Stimulated activated CD8-positive, alpha-beta memory T cell treated with anti-CD3 and anti-CD28 coated beads, Interleukin-2, amount 100 ng/mL, for 1 hour (primary cell): ENCODE measurements at places on chromosomes 1 and 21.

DNA sequence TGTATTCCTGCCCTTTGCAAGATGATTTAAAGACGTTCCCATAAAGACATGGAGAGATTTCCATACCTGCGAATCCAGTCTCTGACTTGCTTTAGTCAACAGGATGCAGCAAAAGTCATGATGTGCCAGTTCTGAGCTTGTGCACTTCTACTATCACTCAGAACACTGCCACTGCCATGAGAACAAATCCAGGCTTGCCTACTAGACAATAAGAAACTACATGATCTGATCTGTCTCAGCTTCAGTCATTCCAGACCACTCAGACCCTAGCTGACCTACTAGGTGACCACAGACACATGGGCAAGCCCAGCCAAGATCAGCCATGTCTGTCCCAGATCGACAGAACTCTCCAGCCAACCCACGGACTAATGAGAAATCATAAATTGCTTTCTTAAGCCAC is 219.2 kb downstream of the RRAGC start:
- no peak for DNase-seq

GRCh38 chr1:8817412-8818324 is at the start of gene RERE:
Gene RERE (minus strand): TSS chr1:8817640.
- peak; percentile 93 for DNase-seq

DNA sequence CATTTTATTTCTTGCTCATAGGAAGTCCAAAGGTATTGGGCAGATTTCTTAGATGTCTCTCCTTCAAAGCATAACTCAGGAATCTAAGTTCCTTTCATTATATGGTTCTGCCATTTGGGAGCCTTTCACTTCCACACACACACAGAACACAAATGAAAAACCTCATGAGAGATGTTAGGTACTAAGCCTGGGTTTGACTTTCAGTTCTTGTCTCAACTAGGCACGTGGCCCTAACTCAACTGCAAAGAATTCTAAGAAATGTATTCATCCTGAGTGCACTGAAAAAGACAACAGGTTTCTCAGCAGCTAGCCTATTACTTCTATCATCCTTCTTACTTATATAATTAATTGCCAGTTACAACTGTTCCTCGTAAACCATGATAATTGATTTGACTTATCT is 190.0 kb upstream of the SAMSN1 start:
- no peak for DNase-seq

GRCh38 chr1:14500041-14500440 is 98.4 kb upstream of the KAZN start:
- no peak for DNase-seq

GRCh38 chr1:204206121-204206520 is 7.7 kb downstream of the GOLT1A start:
- DNase-seq = no peak

DNA sequence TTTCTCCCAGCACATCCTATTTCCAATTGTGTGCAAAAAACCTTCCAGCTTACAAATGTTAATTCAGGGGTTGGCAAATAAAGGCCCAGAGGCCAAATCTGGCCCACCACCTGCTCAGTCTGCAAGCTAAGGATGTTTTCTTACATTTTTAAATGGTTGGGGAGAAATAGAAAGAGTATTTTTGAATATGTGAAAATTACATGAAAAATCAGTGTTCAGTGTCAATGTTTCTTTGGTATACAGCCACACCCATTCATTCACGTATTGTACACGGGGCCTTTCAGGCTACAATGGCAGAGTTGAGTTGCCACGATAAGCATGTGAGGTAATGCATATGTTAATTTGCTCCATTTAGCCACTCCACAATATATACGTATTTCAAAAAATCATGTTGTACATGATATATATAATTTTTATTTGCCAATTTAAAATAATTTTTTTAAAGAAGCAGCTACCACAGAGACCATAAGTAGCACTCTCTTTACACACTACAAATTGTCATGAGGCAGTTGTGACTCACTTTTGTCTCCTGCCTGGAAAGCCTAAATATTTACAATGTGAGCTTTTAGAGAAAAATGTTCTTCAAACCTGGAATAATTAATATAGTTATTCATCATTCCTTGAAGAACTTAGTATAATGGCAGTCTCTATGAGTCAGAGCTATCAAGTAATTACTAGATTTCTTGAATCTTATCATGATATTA is 189.6 kb downstream of the SMYD3 start:
- DNase-seq = no peak

DNA sequence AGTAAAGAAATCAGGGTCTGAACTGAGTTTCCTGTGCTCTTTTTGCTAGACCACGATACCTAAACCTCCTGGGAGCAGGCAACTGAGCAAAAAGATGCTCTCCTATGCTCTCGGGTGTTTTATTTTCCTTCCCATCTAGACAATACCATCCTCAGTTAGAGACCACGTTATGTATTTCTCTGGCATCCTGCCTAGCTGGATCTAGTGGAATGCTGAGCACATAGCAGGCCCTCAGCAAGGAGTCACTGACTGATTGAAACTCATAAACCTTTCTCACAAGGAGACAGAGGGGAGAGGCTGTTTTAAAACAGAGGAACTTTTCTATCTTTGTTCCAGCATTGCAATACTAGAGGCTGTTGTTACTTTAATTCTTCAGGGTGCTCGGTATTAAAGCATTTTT is 168.0 kb downstream of the CYYR1 start:
- DNase-seq = no peak

- DNase-seq = no peak
Observed at GRCh38 chr1:69551476-69552324, 16.0 kb upstream of the LRRC7 start.

GRCh38 chr1:48105165-48105564 is 108.0 kb upstream of the TRABD2B start:
- DNase-seq = no peak

DNA sequence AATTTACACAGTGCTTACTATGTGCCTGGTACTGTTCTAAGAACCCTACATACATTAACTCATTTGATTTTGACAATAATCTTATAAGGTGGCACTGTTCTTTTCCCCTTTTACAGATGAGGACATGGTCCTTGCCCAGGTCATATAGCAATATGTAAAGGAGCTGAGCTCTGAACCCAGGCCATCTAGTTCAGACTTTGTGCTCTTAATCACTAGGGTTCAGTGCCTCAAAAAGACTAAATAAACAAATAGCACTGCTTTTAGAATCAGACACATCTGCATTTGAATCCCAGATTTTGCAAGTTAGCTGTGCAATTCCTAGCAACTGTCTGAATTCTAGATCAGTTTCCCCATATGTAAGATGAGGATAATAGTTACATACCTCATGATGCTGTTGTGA is 8.7 kb upstream of the BCAR3 start:
- DNase-seq = no peak

DNA sequence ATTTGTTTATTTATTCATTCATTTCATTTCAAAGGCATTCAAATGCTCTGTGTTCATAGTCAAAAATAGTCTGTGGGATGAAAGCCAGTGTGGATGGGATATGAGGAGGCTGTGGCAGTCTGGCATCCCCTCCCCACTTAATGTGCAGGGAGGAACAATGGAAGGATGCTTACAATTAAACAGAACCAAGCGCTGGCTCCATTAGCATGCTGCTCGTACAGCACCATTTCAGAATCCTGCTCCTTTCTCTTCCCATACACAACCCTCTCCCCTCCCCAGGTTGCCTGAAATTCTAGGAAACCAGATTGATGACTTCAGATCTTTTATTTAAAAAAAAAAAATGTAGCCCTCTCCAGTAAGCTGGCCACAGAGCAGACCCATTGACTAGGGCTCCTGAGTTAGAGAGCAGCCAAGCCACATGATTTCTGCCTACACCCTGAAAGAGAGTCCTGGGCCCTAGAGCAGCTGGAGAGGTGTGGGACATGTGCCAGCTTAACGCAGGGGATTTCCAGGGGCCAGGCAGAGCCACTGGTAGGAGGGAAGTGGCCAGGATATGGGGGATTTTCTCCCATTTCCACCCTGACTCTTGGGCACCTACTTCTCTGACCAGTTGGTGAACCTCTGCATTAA is 205.2 kb downstream of the ASTN1 start:
- no peak for DNase-seq

- no peak for DNase-seq
Observed at GRCh38 chr1:71303617-71304041, 222.8 kb upstream of the ZRANB2 start.

DNA sequence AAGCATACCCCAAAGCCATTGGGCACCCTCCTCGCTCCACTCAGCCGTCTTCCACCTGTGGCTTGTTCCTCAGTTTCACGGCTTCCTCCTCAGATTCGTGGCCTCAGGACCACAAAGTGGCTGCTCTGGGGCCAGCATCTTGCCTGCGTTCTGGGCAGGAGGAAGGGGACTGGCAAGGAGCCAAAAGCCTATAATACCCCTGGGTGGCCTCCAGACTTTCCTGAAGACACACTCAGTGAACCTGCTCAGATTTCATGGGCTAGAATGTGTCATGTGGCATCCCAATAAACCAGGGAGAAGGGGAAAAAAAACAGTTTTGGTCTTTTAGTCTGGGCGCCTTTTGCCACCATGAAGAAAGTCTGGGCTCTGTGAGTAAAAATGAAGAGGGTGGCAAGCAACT is 62.0 kb downstream of the SDC3 start:
- no peak for DNase-seq

DNA sequence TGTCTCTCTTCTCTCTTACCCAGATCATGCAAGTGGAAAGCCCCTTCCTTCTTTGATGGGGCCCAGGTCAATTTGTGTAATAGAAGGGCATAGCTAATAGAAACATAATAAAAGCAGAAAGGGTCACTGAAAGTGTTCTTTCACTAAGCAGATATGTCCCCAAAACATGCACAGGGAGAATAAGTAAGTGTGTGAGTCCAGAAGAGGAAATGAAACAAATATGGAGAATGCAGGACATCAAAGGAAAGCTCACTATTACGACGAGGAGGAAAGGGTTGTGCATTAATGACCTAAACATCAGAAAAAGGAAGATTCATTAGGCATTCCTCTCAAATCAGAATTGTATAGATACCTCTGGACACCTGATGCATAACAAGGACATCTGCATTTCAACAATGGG is 81.4 kb upstream of the SMYD2 start:
- no peak for DNase-seq

- DNase-seq = no peak
Observed at GRCh38 chr1:150028322-150028721, 17.8 kb upstream of the OTUD7B start.

- DNase-seq = no peak
Observed at GRCh38 chr1:150925080-150925479, 1.1 kb upstream of the SETDB1 start.

DNA sequence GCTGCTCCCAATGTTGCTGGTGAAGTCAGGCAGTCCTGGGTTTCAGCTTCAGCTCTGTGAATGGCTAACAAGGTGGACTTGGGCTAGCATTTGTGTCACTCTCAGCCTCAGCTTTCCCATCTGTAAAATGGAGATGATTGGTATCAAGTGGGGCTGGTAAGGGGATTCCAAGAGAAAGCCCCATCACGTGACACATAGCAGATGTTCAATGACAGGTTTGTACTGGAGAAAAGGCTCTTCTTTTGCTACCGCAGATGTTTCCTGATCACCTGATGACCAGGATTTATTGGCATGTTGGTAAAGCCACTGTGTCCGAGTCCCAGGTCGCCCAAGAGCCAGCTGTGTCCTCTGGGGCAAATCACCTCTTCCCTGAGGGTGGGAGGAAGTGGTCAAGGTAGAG is 335.0 kb downstream of the MATN1 start:
- DNase-seq = no peak

DNA sequence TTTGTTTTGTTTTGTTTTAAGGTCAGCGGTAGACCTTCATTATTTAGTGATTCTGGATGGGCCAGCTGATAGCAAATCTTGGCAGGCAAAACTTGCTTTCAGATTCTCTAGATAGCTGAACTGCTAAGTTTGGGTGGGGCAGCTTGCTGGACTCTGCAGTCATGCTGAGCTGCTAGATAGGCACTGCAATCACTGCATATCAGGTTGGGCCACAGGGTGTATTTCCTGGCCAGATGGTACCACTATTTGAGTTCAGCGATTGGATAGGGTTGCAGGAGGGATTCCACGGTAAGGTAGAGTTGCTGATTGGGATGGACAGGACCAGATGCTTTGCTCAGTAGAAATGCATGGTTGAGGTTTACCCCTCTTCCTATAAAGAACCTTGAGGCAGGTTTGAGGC is 579.3 kb upstream of the ADGRL4 start:
- DNase-seq = no peak

GRCh38 chr1:8276932-8277331 is 41.0 kb upstream of the SLC45A1 start:
- no peak for DNase-seq

- DNase-seq = no peak
Observed at GRCh38 chr21:40393066-40393465, 453.9 kb downstream of the DSCAM start.

- DNase-seq = no peak
Observed at GRCh38 chr1:86471291-86471690, 2.6 kb downstream of the CLCA1 start.

DNA sequence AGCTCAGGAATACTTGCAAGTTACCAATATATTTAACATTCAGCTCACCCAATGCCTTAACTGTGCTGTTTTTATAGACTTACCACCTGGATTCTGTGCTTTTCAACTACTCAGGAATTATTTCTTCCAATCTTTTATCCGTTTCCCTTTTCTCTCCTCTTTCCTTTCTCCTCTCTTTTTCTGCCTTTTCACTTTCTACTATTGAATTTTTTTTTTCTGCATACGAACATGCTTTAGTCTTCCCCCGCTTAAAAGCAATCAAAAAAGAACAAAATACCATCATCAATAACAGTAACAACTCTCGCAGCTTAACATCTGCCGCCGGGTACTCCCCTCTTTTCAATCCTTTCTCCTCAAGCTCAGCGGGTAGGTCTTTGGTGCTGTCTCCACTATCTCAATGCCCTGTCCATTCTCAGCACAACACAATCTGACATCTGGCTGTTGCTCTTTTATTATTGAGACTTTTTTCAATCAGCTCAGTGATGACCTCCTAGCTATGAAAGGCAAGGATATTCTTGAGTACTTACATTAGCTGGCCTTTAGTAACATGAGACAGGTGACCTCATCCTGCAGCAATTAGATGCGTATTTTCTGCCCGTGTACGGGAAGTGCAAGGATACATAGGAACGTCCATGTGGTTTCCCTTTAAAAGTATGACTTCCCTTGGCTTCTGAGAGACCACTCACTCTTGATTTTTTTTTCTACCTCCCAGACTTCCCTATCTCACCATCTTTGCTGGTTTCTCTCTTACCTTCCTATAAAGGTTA is 40.2 kb upstream of the SIPA1L2 start:
- no peak for DNase-seq

DNA sequence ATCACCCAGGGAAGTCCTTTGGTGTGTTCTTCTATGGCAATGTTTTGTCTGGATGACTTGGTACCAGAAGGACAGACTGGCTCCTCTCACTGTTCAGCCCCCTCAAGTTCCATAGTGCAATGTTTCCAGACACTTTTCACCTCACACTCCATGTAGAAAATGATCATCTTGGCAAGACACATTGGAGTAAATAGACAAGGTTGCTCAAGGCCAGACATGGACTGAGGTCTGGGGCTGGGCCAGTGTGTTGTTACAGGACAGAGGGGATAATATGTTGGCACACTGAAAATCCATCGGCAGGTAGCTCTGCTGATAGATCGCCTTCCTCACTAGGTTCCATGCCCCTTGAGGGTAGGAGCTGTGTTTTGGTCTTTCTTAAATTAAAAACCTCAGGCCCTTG is 51.5 kb downstream of the C1orf21 start:
- no peak for DNase-seq
